Astrocyte of the cerebellum (primary cell): ENCODE measurements at places on chromosomes 2 and 18.

DNA sequence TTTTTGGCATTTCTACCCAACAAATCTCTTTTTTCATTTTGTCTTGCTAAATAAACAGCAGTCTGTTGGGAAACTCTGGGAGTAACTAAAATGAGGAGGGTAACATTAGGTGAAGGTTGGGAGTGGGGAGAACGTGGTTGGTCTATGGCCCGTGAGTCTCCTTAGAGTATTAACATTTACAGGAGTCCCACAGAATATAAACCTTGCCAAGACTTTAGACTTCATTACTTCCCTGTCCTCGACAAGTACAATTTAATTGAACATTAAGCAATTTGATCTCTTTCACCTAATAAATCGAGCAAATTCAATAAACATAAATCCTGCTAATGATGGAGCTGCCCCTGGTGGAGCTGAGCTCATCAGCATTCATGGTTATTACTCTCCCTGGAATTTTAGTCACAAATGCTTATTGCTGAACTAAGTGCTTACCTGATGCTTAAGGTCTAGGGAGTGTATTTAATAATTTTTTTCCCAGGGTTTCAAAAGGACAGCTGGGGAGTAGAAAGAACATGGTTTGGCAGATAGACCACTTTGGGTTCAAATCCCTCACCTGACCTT is 95.1 kb upstream of the RASGRP3 start:
- DNase-seq: no peak

GRCh38 chr2:8629402-8629801 is 52.5 kb upstream of the ID2 start:
- DNase-seq: no peak

- DNase-seq: peak; percentile 33
These were observed 133.6 kb upstream of the APCDD1 start for GRCh38 chr18:10320791-10321190.

- DNase-seq: no peak
These were observed 123.7 kb upstream of the PPP1CB start for GRCh38 chr2:28627722-28628480.

DNA sequence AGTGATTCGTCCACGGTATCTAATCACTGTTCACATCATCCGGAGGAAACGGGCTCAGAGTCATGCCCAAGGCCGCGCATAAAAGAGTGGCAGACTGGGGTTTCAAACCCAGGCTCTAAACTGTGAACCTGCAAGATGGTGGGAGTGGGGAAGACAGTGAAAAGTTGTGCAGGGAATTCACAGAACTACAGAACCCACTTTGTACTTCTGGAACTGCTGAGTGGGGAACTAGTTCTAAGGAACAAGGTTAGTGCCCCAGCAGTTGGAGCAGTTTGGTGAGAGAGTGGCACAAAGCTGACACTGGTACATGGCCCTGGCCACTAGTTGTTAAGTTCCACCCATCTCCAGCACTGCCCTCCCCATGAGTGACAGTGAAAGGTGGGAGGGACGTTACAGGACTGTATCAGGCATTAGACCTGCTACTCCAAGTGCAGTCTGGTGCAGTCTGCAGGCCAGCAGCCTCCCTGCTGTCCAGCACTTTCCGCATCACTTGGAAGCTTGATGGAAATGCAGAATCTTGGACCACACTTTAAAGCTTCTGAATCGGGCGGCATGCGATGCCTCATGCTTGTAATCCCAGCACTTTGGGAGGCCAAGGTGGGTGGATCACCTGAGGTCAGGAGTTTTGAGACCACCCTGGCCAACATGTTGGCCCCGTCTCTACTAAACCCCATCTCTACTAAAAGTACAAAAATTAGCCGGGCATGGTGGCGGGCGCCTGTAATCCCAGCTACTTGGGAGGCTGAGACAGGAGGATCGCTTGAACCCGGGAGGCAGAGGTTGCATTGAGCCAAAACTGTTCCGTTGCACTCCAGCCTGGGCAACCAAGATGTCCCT is 47.3 kb downstream of the C2orf42 start:
- no peak for DNase-seq

DNA sequence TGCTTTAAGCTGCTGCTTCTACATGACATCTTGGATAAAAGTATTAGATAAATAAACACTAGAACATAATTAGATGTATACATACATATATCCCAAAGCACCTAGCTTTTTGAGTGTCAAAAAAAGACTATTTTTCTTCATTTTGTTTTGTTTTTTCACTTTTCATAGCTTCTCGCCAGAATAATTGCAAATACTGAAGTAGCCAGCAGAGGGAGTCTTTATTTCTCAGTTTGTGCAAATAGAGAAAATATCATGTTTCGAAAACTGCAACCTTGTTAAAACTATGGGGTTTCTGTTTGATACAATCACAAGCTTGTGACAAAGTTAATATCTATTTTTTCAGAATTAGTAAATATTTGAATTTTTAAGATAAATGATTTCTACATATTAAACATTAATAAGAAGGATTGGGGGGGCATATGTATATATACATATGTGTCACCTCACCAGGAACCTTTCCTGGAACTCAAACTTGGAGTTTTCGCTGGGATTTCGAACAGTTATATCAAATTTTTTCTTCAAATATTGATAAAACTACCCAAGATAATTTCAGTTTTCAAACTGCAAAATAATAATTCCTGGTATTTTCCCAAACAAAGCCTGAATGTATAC is 61.0 kb downstream of the GRB14 start:
- peak; percentile 15 for DNase-seq

DNA sequence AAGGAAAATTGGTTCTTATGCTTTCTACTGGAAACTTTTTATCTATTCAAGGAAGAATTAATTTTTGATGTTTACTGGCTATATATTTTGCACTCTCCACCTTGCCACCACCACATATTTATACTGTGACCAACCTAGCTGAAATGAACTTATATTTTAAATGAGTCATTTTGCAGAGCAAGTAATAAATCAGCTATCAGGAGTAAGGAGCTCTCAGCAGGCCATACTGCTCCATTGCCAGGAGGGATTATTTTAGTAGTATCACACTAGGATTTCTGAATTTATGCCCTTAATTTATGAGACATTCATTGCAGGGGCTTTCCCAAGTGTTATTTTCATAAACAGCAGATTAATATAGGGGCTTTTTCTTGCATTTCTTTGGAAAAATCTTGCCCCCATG is 125.8 kb upstream of the CYP1B1 start:
- DNase-seq: no peak

- peak; percentile 41 for DNase-seq
These were observed 145.0 kb downstream of the TTC27 start for GRCh38 chr2:32772638-32773447.

DNA sequence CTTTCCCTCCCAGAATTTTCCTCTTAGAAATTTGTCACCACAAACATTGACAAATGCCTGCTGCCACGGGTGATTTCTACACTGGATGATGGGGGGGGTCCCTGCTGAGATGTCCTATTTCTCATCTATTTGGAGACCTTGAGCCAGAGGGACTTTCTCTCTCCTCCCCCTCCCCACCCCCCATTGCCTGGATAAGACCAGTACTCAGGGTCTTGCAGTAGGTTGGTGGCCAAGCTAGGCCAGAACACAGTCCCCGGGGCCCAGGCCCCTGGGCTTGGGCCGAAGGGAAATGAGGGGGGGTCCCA is 560 bp upstream of the DUSP2 start:
- DNase-seq: no peak

GRCh38 chr2:24744356-24744755 is 48.8 kb downstream of the PTRHD1 start:
- DNase-seq: no peak

DNA sequence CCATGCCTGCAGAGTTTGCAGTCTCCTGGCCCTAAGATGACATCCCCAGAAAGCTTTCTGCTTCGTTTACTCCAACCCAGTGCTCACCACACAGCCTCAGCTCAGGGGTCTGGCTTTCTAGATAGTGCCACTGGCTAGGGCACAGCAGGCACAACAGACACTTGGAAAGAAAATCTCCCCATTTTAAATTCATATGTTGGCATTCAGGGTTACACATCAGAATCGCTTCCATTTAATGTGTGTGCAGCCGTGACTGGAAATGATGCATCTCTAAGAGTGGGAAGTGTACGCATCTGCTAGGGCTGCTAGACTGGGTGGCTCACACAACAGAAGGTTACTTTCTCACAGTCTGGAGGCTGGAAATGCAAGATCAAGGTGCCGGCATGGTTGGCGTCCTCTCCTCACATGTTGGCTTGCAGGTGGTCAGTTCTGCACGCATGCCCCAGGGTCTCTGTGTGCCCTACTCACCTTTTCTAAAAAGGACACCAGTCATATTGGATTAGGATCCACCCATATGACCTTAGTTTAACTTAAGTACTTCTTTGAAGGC is 329.4 kb upstream of the RAB12 start:
- DNase-seq: no peak

- DNase-seq: no peak
These were observed 22.0 kb downstream of the RELCH start for GRCh38 chr18:62209046-62209445.

GRCh38 chr2:234464291-234464645 is 32.6 kb downstream of the ARL4C start:
- no peak for DNase-seq

DNA sequence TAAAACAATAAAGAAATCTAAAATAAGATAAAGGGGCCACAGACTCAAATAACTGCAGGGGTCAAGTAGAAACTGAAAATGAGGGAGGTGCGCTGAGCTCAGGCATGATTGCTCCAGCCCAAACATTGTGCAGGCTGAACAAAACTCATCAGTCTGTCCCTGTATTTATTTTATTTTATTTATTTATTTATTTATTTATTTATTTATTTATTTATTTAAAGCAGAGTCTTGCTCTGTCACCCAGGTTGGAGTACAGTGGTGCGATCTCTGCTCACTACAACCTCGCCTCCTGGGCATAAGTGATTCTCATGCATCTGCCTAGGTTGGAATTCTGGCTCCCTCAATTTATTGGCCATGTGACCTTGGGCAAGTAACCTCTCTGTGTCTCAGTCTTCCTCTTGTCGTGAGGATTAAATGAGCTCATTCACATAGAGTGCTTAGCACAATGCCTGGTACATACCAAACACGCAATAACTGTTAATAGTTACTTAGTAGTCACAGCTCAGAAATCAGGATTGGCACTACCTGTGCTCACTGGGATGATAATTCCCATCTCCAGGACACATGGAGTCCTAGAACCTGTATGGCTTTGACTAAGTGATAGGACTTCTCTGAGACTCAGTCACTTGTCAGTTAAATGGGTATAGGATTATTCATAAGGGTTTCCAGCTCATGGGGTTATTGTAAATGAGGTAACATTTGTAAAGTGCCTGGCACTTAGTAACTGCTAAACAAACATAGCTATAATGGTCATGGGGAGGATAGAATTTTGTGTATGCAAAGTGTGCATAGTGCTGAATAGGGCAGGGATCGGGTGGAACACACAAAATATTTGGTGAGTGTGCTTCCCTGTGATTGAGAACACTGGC is 6.0 kb downstream of the SPEG start:
- DNase-seq: no peak

DNA sequence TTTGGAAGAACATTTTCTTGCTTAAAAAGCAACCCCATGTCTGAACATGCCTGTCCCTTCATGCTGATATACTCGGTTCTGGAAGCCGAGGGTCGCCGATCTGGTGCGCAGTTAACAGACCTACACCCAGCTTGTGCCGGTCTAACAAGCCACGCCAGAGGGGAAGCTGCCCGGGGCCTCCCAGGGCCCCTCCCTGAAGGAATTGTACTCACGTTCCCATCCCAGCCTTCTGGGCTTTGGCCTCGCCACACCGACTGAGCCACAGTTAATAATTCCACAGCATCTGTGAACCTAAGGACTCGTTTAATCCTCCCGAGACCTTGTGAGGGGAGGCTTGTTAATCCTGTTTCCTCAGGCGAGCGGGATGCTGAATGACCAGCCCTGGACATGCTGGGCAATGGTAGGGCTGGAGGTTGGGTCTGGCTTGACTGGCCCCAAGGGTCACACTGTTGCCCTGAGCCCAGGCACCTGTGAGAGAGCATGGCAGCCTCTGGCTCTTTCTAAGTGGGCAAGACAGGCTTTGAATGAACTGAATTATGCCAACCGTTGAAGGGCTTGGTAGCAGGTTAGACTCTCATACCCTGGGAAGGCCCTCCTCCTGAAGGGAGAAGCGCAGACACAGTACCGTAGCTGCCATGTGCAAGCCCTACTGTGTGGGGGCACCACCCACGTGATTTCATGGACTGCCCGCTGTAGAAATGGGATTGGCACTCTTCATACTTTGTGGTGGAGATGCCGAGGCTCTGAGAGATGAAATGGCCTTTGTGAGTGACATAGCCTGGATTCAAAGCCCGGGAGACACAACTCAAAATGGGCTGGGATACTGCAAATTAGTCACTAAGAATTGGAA is 27.9 kb upstream of the ODC1 start:
- no peak for DNase-seq
